GM12878 (cell line): ENCODE measurements at places on chromosomes 2 and 18.

GRCh38 chr2:152415796-152416195, 80.8 kb downstream of the FMNL2 start:
- no peak for DNase-seq

DNA sequence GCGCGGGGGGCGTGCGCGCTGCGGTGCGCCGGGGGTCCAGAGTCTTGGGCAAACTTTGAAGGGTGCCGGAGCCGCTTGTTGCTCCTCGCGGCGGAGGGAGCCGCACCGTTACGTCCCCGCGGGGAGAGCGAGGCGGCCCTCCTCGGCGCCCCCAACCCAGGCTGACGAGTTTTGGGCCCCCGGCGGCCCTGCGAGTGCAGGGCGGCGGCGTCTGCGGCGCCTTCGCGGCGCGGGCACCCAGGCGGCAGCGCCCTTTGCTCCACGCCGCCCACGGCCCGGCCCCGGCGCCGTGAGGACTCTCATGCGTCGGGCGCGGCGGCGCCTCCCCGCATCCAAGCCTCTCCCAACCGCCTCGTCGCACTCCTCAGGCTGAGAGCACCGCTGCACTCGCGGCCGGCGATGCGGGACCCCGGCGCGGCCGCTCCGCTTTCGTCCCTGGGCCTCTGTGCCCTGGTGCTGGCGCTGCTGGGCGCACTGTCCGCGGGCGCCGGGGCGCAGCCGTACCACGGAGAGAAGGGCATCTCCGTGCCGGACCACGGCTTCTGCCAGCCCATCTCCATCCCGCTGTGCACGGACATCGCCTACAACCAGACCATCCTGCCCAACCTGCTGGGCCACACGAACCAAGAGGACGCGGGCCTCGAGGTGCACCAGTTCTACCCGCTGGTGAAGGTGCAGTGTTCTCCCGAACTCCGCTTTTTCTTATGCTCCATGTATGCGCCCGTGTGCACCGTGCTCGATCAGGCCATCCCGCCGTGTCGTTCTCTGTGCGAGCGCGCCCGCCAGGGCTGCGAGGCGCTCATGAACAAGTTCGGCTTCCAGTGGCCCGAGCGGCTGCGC, 814 bp downstream of the FZD7 start:
- no peak for DNase-seq

GRCh38 chr18:3599195-3599594, 149.2 kb downstream of the TGIF1 start:
- DNase-seq: no peak

- no peak for DNase-seq
Measured at GRCh38 chr2:32947076-32947483, 327 bp downstream of the LTBP1 start.

DNA sequence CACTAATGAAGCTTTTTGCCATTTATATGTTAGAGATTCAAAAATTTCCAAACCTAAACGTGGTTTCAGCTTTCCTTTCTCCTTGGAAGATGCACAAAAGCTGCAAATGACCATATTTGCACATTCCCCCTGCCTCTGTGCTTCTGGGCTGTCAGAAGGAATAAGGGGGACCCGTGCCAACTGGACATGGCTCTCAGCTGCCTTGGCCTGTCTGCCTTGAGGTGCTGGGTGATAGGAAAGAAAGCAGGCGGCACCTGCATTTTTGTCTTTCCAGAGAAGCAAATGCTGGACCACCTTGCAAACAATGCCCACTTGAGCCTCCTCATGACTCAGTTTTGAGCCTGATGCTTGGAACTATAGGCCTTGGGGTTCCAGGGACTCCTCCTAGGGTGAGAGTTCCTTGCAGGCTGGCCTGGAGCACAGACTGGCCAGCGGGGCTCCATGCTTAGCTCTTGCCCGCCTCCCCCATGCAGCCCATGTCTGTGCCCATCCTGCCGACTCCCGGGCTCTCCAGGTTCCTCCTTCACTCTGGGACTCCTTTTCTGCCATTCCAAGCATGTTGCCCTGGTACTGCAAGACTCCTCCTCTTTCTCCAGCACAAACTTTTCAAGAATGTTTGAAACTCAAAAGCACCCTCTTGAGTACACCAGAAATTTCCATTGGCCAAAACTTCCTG, 109.0 kb upstream of the EPAS1 start:
- no peak for DNase-seq

DNA sequence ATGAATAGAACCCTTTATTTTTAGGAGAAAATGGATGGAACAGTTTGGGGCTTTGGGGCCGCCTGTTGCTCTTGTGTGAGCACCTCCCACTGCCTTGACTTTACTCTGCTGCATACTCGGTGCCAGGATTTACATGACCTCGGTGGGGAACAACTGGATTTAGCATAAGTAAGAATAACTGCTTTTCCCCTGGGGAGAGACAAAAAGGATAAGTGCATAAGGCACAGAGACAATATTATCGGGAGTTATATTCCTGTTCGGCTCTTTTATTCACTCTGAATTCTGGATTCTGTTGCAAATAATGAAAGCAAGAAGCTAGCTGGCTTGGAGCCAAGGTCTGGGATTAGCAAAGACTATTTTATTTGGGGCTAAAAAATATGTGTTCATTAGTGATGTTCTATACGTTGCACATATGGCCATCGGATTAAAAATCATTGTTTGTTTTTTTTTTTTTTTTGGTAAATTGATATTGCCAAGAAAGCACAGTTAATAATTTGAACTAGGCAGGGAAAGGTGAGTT, 69.8 kb downstream of the CYBRD1 start:
- DNase-seq: no peak

DNA sequence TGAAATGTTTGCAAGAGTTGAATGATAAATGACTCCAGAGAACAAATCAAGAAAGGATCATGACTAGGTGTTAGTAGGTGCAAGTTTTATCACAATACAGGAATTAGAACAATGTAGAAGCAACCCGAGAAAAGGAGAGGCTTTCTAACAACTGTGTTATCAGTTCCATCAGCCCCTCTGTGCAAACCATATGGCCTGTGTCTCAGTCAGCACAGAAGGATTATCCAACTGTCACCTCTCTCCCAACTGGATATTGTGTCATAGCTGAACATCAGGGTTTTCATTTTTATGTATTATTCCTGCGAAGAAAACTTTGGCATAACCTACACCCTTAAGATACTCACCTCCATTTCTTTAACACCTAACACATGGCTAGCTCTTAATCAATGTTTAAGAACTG, 321.6 kb upstream of the RND3 start:
- no peak for DNase-seq

DNA sequence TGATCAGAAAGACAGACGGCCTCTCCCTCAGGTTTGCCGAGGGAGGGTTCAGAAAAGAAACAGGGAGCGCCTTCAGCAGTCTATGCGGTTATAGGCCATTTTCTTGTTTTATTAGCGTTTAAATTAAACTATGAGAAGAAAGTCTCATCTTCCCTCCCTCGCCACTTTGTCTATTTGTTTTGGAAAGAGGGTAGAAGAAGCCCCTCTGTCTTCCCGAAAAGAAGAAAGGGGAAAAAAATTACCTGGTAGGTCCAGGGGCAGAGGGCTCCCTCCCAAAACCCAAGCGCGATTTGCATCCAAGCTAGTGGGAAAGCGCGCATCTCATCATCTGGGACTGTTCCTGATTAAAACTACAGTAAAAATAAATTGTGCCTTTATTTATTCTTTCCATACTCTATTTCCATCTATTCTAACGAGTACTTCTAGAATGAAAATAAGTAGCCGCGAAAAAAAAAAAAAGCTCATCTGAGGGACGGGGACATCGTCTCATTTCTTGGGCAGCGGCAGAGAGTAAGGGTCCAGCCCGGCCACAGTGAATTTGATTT, 2.4 kb downstream of the PAX8 start:
- DNase-seq: no peak

GRCh38 chr18:72056171-72056570, 488.0 kb downstream of the CBLN2 start:
- no peak for DNase-seq
